ENCODE measurements at places on chromosomes 4 and X.

- no peak for DNase-seq
Measured at GRCh38 chrX:78658845-78659744, at the start of gene RTL3. RTL3 (minus strand) TSS chrX:78659328; CDS start chrX:78658420, 908 bp downstream.

DNA sequence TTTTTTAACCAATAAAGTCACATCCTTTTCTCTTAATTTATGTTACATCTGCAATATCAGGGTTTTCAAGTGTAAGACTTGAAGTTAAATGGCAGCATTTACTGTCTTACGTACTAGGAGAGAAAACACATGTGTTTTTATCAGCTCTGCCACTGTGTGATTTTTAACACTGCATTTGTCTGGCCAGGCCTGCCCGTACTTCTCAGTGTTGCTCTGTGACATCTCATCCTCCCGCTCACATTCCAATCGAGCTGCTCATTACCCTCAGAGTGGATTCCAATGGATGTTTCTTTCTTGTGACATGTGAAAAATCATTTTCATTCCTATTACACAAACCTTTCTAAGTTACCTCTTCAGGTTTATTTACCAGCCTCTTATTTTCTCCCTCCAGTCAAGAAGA, 420.3 kb downstream of the FAT4 start:
- DNase-seq = no peak

- DNase-seq = no peak
Measured at GRCh38 chrX:147803948-147804347, 107.8 kb upstream of the FMR1 start.

DNA sequence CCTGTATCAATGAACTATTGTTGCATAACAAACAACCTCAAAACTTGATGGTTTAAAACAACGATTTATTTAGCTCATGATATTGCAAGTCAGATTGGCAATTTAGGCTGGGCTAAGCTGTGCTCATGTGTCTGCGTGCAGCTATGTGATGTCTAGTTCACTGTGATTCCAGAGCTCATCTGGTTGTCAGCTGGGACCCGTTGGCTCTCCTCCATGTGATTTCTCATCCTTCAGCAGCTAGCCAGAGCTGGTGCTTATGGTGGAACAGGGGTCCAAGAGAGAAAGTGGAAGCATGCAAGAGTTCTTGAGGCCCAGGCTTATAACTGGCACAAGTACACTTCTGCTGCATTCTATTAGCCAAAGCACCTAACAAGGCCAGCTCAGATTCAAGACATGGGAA, 28.8 kb upstream of the TRPC3 start:
- no peak for DNase-seq

- DNase-seq = no peak
Measured at GRCh38 chr4:5215321-5215720, 164.0 kb downstream of the STK32B start.

DNA sequence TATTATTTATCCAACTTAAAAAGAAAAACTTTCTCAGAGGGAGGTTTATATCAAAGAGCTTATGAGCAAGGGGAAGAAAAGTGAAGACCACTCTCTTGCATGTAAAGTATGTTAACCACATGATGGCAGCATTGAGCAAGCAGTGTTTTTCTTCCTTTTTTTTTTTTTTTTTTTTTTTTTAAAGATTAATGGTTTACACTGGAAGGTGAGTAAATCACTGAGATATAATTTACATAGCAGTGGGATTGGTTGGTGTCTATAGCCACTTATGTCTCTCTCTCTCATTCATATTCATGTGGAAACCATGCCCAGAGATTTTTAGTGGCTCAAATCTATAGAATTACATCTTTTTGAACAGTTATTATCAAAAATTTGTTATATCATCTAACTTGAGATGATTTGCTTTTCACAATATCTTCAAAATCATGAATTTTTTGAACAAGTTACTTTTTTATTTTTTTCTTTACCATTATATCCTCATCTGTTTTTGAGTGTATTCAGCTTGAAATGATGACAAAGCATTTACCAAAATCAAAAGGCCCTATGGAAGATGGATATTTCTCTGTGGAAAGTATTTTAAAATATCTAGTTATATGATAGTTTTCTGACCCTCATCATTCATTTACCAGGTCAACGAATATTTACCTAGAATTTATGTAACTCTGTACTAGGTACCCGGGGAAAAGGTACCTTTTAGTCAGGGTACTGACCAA, 31.6 kb downstream of the MTHFD2L start:
- peak; percentile 8 for DNase-seq

GRCh38 chr4:132328761-132329160, 820.3 kb upstream of the PCDH10 start:
- DNase-seq = no peak

Data from NCI-H2171 (cell line).